ENCODE measurements at places on chromosomes 1 and 21. TPM values are rescaled to one million over a fixed set of nuclear protein-coding genes. Genes with fewer than 3 reads are reported as not detected.
A peak's percentile ranks its signal among the peaks of the same experiment; 100 is the strongest.

DNA sequence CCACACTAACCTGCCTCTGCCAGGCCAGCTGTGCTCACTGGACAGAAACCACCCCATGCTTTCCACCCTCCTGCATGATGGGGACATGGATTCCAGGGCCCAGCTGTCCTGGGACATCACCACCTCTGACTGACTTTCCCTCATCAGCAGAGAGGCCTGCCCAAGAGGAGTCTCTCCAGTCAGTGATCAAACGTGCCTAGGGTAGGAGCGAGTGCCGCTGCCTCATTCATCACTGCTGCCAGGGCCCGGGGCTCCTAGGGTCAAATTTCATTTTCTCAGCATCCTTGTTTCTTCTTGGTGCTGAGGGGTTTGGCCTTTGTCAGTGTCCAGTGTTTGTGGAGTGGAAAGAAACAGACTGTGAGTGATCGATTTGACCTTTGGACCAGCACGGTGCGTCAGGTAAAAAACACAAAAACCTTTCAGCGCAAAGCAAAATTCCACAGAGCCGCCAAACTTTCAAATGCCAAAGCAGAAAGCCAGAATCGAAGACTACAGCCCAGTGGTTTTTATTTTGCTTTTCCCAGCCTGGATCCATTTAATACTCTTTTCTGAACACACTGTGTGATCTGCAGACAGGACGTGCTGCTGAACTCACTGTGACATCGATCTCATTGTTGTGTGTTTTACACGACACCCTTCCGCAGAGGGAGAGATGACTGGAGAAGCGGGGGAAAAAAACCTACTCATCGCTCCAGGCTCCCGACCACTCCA, 43.2 kb downstream of the CAPN8 start:
- no peak for DNase-seq

- peak; percentile 65 for DNase-seq
These were observed 42.5 kb upstream of the DISC1 start for GRCh38 chr1:231584117-231584516.

DNA sequence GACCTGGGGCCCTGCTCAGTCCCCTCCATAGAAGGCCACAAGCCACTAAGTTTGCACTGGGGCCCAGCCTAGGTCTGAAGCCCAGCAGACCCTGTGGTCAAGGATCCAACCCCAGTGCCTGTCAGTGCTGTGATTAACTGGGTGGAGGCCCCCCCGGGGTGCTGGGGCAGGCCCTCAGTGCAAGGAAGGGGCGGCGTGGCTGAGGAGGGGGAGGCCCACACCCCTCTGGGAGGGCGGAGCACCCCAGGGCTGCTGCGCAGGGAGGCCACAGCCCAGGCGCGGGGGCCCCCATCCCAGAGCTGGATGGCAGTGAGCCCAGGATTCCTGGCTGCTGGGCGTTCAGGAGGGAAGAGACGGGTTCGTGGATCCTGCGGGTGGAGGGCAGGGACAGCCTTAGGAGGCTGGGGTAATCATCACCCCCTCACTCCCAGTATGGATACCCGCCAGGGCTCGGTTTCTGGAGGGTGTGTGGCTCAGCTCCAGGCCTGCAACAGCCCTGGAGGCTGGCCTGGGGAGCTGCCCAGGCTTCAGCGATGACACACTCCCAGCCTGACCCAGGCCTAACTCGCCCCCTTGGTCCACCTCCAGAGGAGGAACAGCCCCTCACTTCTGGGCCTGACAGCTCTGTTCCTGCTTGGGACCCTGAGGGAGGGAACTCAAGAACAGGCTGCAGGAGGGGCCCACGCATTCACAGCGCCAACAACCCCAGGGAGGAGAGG, 890 bp downstream of the GJC2 start:
- DNase-seq: peak; percentile 86

- no peak for DNase-seq
These were observed 29.4 kb upstream of the TSPEAR start for GRCh38 chr21:44740742-44741141.

- DNase-seq: no peak
These were observed 1.5 kb downstream of the TRNP1 start for GRCh38 chr1:26994787-26995517.

DNA sequence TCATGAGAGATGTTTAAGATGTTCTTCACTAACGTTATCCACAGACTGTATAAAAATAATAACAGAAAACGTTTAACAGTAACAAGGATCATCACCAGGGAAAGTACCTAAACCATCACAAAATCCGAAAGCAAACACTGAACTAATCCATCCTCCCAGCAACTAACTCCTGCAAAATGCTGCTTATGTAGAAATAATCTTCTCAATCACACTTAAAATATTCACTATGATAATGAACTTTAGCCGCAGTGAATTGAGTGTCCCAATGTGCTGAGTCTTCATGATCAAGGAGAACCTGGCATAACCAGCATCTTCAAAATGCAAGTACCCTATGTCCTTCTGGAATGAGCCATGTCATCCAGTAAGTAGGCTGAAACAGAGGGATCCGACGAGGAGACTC, 166.1 kb downstream of the LTN1 start:
- no peak for DNase-seq

TTLL10 gene
- 2.7 TPM for polyA plus RNA-seq

LRRC53 gene
- polyA plus RNA-seq: not detected

NHLH1 gene
- 0.16 TPM for polyA plus RNA-seq

DNA sequence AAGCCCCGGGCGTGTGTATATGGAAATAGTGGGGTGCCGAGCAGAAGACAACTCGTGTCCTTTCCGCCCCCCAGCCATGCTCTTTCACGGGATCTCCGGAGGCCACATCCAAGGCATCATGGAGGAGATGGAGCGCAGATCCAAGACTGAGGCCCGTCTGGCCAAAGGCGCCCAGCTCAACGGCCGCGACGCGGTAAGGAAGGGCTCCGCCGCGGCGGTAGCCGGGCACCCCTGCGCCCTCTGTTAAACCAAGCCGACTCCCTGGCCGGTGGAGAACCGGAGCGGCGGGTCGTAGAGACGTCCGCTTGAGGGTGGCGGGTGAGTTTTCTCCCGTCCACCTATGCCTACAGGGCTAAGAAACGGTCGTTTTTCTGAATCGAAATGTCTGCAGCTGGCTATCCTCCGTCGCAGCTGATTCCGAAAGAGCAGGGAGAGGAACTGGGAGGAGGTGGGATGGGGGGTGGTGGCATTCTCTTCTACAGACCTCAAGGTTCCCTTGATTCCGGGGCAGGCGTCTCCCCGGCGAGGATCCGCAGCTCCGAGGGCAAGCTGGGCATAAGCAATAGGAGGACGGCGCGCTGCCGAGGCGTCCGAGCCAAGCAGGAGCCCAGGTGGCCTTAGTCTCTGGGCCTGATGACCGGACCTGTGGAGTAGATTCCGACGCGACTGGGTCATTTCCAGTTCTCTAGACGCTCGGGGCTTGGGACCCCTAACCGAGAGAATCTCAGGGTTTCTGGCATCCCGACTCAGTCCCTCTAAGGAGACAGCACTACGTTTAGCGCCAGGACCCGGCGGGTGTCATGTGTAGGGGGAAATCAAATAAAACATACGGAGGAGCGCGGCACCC, 856 bp downstream of the LHX9 start:
- DNase-seq: no peak

DNTTIP2 gene
- polyA plus RNA-seq: 65.8 TPM

COP1 gene
- 60.9 TPM for polyA plus RNA-seq

BARHL2 gene
- not detected for polyA plus RNA-seq

- no peak for DNase-seq
These were observed 19.3 kb downstream of the KRTAP8-1 start for GRCh38 chr21:30793581-30794314.

All from right lung (tissue), 10 donors.